ENCODE measurements at places on chromosomes 12 and 14. TPM values are rescaled to one million over a fixed set of nuclear protein-coding genes. Genes with fewer than 3 reads are reported as not detected.
A peak's percentile ranks its signal among the peaks of the same experiment; 100 is the strongest.

The RERGL gene
- total RNA-seq, result not detected

The MAP1LC3B2 gene
- total RNA-seq, result 1.7 TPM

GRCh38 chr12:101110866-101111265, 99.2 kb downstream of the SLC5A8 start:
- no peak for DNase-seq

DNA sequence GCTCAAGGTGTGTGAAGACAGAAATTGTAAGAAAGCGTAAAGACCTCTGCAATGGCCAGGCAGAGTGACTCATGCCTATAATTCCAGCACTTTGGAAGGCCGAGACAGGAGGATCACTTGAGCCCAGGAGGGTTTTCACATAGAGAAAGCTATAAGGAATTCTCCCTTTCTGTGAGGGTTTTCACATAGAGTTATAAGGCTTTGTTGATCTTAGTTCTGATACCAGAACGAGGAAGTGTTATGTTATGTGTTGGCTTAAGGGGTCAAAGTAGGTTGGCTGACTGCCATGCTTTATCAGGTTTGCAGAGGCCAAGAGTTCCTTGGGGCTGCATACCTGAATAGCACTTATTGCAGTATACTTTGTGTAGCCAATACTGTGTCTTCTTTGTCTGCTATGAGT, 139.1 kb downstream of the ERC1 start:
- no peak for DNase-seq

- no peak for DNase-seq
Measured at GRCh38 chr12:67929384-67929772, 59.9 kb upstream of the IFNG-AS1 start.

GRCh38 chr12:6278439-6279255, 31.8 kb upstream of the PLEKHG6 start:
- DNase-seq, result peak; percentile 94
